ENCODE measurements at places on chromosomes 16 and 17.

DNA sequence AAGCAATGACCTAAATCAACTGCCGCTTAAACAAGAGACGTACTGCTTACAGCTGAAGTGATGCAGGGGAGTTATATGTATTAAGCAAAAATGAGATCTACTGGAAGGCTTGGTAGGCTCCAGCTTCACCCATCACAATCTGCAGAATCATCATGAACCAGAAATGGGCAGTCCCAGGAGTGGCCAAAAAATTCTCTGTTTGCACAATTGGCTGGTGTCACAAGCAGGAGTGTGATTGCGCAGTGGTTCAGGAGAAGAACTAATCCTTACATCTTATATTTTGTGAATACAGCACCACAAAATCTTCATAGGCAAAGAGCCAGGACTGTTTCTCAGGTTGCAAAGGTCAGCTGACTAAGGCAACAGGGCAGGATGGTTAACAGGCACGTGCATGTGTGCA, 75.9 kb downstream of the CES1 start:
- peaks cover 10% of the 10 kb centered on the region for H3K27me3 ChIP-seq
- no peak overlapping the region for H3K4me3 ChIP-seq
- H3K36me3 ChIP-seq: peaks cover 13% of the 10 kb centered on the region
- H3K27ac ChIP-seq: no peak overlapping the region
- DNase-seq: no peak

- H3K4me3 ChIP-seq: no peak overlapping the region
- peaks cover 27% of the 10 kb centered on the region for H3K4me1 ChIP-seq
- H3K36me3 ChIP-seq: peaks cover 2% of the 10 kb centered on the region
- no peak for DNase-seq
- no peak overlapping the region for H3K27ac ChIP-seq
- H3K27me3 ChIP-seq: no peaks in the 10 kb centered on the region
Measured at GRCh38 chr16:22023505-22023904, 15.6 kb downstream of the MOSMO start.

GRCh38 chr17:17445925-17446665, 30.7 kb upstream of the MED9 start:
- no peak overlapping the region for H3K27ac ChIP-seq
- no peak overlapping the region for H3K4me3 ChIP-seq
- no peaks in the 10 kb centered on the region for H3K27me3 ChIP-seq
- H3K4me1 ChIP-seq: no peaks in the 10 kb centered on the region

GRCh38 chr17:35715416-35715815, 16.0 kb upstream of the RASL10B start:
- peaks cover 39% of the 10 kb centered on the region for H3K36me3 ChIP-seq
- H3K4me1 ChIP-seq: peaks cover 12% of the 10 kb centered on the region
- no peak for DNase-seq
- H3K4me3 ChIP-seq: no peak overlapping the region
- no peak overlapping the region for H3K27ac ChIP-seq
- no peaks in the 10 kb centered on the region for H3K27me3 ChIP-seq

DNA sequence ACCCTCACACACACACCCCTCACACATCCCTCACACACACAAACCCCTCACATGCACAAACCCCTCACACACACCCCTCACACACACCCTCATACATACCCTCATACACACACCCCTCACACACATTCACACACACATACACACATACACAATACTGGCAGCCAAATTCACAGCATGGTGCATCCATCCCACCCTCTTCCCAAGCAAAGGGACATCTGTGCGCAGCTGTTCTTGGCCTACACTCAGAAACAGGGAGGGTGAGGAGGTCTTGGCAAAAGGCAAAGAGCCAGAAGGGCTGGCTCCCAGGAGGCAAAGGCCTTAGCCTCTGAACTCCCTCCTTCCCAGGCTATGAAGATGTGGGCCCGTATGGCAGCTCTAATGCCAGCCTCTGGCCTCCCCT, 23.4 kb downstream of the C17orf67 start:
- H3K27ac ChIP-seq: no peak overlapping the region
- H3K4me1 ChIP-seq: no peaks in the 10 kb centered on the region
- no peak for DNase-seq

DNA sequence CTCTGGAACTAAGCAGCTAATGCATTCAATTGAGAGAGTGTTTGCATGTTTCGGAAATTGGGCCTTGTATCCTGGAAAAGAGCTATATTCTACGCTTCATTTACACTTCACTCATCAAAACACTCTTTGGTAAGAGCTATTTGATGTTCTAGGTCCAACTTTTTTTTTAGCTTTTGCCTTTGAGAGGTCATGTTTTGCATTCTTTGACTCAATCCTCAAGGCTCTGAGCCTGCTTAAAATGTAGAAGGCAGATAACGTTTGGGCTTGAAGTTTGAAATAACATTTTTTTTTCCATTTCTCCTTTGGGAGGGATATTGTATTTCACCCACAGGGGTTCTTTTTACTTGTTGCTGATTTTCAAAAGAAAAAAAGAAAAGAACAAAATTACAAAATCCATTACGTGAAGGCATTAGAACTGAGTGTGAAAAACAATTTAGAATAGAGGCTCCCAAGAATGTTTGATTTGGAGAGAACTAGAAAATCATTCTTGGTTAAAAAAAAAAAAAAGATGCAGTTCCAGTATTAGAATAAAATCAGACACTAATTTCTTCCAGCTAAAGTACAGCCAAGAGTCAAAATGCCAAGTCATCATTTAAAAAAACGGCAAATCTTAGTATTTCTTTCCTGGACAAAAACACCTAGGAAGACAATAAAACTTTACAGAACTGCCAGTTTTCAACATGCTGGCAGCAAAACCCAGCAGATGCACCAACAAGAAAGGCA, 268.5 kb downstream of the GRIN2A start:
- no peaks in the 10 kb centered on the region for H3K36me3 ChIP-seq
- no peak for DNase-seq
- H3K4me1 ChIP-seq: no peaks in the 10 kb centered on the region
- H3K4me3 ChIP-seq: no peak overlapping the region

- H3K27me3 ChIP-seq: no peaks in the 10 kb centered on the region
- DNase-seq: peak; percentile 22
- no peaks in the 10 kb centered on the region for H3K36me3 ChIP-seq
- H3K4me1 ChIP-seq: no peaks in the 10 kb centered on the region
- H3K4me3 ChIP-seq: no peak overlapping the region
- no peak overlapping the region for H3K27ac ChIP-seq
Measured at GRCh38 chr16:22624800-22625533, 114.3 kb downstream of the NPIPB5 start.
